ENCODE measurements at places on chromosomes 4 and X.

DNA sequence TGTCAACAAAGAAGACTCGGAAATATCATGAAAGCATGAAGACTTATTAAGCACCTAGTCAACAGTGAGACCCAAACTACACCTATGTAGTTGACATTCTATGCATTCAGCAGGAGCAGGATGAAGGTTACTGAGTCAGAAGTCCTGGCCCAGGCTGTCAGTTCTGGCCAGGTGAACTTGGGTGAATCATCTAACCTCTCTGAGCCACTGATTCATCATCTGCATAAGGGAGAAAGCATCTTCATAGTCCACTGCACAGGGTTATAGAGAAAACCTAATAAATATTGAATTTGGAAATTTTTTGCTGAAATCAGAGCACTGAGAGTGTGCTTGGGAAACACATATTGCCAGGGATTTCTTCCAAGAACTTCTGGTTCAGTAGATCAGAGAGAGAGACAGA is 296.0 kb upstream of the SFRP2 start:
- DNase-seq: no peak

GRCh38 chr4:104531390-104531789 is 36.7 kb upstream of the CXXC4 start:
- no peak for DNase-seq

DNA sequence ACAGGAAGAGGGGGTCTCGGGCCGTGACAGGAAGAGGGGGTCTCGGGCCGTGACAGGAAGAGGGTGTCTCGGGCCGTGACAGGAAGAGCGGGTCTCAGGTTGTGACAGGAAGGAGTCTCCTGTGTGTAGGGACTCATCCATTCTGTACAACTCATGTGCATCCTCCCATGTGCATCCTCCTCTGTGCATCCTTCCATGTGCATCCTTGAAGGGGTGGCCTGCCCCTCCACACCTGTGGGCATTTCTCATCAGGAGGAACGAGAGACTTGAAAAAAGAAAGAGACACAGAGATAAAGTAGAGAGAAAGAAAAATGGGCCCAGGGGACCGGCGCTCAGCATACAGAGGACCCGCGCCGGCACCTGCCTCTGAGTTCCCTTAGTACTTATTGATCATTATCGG is 30.2 kb upstream of the PLCXD1 start:
- DNase-seq: no peak

DNA sequence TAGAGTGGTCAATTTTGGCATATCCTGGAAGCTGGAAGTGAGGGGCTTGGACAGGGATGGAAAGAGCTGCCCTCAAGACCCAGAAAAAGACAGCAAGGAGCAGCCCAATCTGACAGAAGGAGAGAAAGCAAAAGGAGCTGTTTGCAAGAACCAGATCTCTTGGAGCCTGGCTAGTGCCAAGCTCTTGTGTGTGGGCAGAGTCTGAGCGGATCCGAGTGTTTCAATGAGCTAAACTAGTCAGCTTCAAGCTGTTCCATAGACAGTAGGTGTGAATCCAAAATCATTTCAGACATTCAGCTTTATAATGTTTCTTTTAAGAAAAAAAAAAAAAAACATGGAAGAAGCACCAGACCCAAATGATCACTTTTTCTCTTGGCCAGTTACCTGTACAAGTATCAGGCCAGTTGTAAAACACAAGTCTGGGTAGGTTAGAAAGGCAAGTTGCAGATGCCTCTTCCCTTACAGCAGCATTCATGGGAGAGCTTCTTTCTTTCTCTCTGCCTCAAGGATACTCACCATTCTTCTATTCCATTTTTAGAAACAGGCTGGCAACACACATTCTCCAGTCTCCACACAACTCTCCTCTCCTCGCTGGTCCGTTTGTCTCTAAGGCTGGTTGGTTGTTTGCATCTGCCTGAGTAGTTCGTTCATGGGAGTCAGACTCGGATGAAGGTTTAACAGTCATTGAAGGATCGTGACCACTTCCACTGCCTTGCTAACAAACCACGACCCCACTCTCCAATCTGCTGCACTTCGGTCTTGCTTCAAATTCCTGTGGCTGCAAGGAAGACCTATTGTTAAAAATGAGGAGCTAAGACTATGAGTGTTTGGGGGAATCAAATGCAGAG is 105.2 kb upstream of the GATB start:
- DNase-seq: no peak

- no peak for DNase-seq
Observed at GRCh38 chr4:119233191-119233590, 20.7 kb downstream of the USP53 start.

DNA sequence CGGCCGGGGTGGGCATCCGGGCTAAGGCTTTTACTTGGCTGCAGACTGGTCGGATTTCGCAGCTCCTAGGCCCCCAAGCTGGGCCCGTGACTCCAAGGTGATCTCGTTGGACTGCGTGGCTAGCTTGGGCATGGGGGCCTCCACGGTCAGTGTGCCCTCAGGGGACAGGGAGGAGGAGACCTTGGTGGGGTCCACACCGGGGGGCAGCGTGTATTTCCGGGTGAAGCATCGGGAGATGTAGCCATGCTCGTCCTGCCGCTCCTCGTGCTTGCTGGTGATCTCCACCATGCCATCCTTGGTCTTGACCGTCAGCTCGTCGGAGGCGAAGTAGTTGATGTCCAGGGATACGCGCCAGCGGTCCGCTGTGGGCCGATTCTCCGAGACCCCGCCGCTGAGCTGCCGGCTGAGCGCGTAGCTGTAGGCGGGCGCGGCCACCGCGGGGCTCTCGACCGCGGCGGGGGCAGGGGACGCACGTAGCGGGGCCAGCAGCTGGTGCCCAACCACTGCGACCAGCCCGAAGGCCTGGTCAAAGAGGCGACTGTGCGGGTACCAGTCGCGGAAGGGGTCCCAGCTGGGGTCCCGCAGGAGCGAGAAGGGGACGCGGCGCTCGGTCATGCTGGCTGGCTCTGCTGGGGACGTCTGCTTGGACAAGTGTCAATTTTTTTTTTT is 881 bp upstream of the CACNA1F start:
- DNase-seq: no peak

DNA sequence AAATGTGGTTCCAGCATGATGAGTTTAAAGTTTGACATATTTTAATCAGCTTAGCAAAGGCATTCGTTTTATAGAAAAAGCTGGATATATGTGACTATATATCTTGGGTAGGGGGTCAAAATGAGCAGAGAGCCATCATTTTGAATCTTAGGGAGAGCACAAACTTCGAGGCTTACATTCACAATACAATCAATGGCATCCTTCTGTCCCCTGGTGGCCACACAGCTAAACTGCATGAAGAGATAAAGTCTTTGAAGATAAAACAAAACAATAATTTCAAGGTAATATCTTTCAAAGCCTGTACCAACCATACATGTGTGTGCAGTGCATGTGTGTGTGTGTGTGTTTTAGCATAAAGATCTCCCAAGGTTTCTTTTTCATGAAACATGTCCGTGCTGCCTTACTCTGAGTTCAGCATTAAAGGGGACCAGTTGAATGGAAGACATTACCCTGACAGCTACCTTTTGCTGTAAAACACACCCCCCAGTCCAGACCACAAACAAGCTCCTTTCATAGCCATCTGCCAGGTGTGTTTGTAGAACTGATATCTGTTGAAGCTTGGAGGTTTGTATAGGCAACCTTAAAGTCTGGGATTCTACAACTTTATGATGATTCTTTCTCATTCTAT is 22.0 kb downstream of the DYNLT3 start:
- no peak for DNase-seq

DNA sequence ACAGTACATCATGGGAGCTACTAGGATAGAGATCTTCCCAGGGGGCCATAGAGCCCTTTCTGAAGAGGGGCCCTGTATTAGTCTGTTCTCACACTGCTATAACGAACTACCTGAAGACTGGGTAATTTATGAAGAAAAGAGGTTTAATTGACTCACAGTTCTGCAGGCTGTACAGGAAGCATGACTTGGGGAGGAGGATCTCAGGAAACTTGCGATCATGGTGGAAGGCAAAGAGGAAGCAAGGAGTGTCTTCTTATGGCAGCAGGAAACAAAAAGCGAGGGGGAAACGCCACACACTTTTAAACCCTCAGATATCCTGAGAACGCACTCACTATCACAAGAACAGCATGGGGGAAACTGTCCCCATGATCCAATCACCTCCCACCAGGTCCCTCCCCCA is 4.2 kb upstream of the SLC9A6 start:
- DNase-seq: no peak

DNA sequence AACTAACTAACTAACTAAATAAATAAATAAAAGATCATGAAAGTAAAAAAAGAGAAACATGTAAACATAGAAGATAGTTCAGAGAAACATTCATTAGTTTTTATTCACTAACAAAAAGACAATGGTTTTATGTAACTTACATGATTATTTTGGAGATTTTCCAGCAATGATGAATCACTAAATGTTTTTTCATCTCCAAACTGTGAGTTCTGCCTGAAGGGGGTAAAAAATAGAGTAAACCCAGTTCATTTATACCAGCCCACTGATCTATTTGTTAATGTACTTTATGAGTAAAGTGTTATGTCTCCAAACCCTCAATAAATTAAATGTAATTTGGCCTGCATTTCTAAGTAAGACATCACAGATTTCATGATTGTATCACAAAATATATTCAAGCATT is 101.1 kb downstream of the ATP8A1 start:
- DNase-seq: no peak
